Mammary epithelial cell (primary cell): ENCODE measurements at places on chromosomes 2 and 18.

DNA sequence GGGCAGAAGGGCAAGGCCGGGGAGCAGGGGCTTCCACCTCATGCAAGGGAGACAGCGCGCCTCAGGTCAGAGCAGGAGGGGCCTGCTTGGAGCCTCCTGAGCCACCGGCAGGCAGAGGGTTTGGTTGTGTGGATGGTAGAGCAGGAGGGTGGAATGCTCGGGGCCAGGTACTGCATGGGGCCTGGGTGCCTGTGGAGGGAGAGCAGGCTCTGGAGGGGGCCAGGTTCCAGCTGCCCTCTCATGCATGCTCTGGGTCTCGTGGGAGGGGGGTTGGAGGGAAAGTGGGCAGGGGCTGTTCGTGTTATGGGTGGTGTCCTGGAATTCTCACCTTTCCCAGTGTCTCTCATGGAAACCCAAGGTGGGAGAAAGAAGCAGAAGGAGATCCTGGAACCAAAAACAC, 3.2 kb upstream of the IL1R2 start:
- no peak for DNase-seq

GRCh38 chr18:2656237-2656980, 883 bp downstream of the SMCHD1 start:
- DNase-seq, result peak; percentile 40

GRCh38 chr2:240646176-240646899, 21.1 kb downstream of the GPR35 start:
- no peak for DNase-seq

GRCh38 chr2:2664989-2665833, 334.1 kb upstream of the MYT1L start:
- DNase-seq, result no peak

DNA sequence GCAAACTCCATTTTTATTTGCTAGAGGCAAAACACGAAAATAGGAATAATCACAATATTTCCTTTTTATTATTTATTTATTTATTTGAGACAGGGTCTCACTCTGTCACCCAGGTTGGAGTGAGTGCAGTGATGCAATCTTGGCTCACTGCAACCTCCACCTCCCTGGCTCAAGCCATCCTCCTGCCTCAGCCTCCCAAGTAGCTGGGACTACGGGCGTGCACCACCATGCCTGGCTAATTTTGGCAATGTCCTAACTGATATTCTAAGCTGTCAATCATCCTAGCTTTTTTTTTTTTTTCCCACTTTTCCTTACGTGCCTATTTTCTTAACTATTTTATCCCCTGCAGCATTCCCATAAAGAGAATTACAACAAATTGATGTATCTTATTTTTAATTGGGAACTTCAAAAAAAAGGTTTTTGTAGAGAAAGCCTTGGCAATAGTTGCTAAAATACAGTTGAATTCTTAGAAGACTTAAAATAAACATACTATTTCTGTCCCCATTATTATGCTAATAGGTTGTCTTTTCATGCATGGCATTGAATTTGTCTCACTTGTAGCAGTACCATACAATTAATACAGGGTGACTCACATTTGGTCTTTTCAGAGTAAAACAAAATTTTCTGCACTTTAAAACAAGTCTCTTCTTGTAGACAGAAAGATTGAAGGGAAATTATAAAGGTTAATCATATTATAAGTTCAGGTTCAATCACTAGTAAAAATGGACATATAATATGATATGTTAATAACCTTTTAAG, 153.5 kb downstream of the SLC39A10 start:
- DNase-seq, result no peak
